Right ventricle myocardium inferior (tissue), 1 donor: ENCODE measurements at places on chromosomes 2 and 18.

- no peak for DNase-seq
Measured at GRCh38 chr2:229087267-229087666, 183.8 kb downstream of the PID1 start.

GRCh38 chr2:240812301-240812680 is 7.7 kb downstream of the KIF1A start:
- no peak for DNase-seq

GRCh38 chr2:101587251-101587650 is 110.3 kb upstream of the MAP4K4 start:
- no peak for DNase-seq

DNA sequence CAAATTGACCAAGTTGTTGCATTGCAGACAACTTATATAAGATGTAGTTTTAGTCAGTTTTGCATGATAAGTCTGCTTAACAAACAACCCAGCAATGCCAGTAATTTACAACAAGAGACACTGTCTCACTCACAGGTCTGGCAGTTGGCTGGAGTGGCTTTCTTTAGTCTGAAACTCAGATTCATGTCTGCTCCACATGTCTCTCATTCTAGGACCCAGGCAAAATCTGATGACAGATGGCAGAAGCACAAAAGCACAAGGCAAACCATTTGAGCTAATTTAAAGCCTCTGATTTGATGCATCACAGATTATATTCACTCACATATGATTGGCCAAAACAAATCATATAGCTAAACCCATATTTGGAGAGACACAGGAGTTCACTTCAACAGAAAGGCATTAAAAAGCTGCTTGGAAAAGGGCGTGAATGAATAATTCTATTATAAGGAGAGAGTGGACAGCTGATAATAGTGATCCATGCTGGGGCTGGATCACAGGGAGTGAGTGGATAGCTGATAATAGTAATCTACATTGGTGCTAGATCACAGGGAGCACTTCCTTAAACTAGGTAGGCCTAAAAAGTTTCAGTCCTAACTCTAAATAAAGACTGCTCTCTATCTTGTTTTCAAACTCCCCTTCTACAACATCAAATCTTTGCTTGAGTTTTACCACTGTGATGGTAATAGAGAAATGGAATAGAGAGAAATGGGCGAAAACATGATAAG is 593.2 kb upstream of the ZNF804A start:
- DNase-seq = no peak

GRCh38 chr2:101052147-101052546 is 50.1 kb downstream of the RPL31 start:
- no peak for DNase-seq

GRCh38 chr2:202091476-202091875 is 18.4 kb downstream of the KIAA2012 start:
- DNase-seq = no peak

DNA sequence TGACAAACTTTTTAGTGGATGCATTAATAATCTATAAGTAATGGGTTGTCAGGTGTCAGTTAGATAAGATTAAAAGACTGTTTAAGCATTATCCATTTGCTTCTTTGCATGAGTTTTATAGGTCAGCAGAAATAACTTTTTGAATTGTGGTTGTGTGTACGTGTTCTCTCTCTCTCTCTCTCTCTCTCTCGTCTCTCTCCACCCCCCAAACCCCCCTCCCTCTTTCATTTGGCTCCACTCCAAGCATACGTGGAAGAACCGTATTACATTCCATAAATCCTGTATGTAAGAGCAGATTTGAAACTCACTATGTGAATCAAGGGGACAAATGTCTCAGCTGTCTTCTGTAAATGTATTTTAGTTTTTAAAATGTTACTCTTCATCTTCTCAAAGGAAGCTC is 120.2 kb downstream of the MEIS1 start:
- no peak for DNase-seq

DNA sequence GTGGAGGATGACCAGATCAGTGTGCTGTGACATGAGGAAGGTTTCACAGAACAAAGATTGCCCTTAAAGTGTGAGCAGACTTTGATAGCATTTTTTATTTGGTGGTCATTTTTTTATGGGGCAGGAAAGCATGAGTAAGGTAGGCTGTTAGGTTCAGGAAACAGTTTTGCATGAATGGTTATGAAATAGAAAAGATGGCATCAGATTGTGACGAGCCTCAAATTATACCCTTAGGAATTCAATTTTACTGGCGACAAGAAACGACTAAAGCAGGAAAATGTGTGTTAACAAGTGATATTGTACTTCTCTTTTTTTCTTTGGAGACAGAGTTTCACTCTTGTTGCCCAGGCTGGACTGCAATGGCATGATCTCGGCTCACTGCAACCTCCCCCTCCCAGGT is 44.7 kb downstream of the PIK3C3 start:
- DNase-seq = no peak

DNA sequence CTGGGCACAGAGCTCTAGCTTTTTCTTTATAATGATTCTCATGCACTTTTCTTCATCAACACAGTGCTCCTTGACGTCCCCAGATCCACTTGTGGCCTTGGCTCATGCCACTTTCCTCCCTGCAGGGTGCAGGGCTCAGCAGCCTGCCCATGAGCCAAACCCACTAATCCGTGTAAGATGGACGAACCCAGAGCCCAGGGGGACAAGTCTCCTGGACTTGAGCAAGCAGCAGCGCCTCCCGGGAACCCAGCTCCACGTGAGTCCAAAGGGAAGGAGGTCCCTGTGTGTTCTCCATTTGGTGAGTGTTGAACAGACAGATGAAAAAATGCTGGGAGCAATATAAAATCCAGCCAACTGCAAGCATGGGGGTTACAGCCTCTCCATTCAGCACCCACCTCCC is 470.6 kb upstream of the HS6ST1 start:
- no peak for DNase-seq

- DNase-seq = no peak
Measured at GRCh38 chr2:172580544-172580943, 24.7 kb downstream of the PDK1 start.

- DNase-seq = no peak
Measured at GRCh38 chr2:226665306-226665831, 134.3 kb downstream of the IRS1 start.
